ENCODE measurements at places on chromosomes 1 and 21.

DNA sequence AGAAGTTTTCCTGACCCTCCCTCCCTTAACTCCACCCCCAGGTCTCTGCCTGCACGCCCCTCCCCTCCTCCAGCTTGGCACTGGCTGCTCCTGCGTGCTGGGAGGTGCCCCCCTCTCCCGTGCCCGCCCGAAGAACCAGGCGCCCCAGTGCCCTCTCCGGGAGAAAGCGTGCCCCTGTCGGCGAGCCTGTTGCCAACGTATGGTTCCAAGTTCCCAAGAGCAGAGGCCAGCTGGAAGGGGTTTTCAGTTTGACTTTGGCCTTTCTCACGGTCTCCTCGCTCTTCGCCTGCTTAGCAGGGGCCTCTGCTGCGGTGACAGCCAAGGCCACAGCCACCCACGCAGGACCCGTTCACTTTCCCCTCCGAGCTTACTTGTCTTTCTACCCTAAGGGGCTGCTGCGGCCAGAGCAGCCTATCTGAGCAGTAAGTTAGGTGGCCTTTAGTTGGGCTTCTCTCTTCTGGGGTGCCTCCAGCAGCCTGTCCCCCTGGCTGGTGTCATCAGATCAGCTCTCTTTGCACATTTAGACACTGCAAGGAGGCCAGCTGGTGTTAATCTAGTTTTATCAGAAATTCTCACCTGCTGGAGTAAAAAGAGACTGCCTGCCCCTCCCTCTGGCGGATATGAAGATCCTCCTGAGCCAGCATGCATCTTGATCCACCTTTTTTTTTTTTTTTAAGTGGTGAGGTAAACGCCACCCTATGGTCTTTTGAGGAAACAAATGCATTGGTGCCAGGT is 1.5 kb downstream of the STUM start:
- peak; percentile 6 for DNase-seq

GRCh38 chr1:115138271-115138670 is 49.0 kb upstream of the TSPAN2 start:
- no peak for DNase-seq

- peak; percentile 3 for DNase-seq
Measured at GRCh38 chr1:205396967-205397616, 24.8 kb downstream of the LEMD1 start.

DNA sequence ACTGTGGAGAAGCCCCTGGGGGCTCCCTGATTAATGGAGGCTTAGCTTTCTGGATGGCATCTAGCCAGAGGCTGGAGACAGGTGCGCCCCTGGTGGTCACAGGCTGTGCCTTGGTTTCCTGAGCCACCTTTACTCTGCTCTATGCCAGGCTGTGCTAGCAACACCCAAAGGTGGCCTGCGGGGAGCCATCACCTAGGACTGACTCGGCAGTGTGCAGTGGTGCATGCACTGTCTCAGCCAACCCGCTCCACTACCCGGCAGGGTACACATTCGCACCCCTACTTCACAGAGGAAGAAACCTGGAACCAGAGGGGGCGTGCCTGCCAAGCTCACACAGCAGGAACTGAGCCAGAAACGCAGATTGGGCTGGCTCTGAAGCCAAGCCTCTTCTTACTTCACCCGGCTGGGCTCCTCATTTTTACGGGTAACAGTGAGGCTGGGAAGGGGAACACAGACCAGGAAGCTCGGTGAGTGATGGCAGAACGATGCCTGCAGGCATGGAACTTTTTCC is 24.8 kb downstream of the PCSK9 start:
- no peak for DNase-seq

DNA sequence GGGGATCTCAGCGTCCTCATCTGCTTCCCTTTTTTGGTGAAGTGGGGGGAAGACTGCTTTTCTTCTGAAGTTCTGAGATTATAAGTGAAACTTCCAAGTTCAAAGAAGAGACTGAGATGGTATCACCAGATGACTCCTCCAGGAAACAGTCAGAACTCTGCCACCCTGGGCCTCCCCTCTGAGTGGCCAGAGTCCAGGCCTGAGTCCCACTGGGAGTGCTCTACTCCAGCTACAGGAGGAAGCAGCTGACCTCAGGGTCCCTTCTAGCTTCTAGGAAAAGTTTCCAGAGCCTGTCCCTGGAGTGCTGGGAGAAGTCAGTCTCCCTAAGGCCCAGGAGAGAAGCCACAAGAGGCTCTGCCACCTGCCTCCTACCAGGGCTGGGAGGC is 104.7 kb downstream of the CASZ1 start:
- no peak for DNase-seq

DNA sequence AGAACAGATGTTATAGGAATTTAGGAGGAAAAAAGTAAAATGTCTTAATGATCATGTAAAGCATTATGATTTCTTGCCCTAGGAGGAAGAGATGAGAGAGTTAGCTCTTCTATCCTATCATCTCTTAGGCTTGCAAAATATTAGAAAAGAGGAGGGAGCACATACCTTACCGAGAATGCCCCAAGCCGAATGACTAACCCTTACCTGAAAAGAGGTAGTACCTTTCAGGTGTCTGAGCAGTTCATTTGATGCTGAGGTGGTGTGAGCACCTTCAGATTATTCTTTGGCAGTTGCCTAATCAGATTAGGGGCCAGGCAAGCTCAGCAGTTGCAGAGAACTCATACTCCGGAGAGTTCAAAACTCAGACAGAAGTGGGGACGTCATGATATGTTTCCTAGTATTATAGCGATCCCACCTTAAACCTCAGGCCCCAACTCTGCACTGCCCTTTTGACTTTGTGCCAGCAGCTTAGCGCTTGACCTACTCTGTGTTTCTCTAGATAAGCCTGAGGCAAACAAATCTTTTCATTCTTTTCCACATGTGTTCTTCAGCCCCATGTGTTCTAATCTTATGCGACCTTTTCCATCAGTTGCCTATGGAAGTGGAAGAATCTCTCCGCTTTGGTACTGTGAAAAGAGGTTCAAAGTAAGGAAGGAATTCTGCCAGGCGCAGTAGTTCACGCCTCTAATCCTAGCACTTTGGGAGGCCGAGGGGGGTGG is 52.5 kb downstream of the ATP2B4 start:
- DNase-seq, result no peak

GRCh38 chr21:39221282-39221996 is 38.2 kb upstream of the PSMG1 start:
- DNase-seq, result no peak

DNA sequence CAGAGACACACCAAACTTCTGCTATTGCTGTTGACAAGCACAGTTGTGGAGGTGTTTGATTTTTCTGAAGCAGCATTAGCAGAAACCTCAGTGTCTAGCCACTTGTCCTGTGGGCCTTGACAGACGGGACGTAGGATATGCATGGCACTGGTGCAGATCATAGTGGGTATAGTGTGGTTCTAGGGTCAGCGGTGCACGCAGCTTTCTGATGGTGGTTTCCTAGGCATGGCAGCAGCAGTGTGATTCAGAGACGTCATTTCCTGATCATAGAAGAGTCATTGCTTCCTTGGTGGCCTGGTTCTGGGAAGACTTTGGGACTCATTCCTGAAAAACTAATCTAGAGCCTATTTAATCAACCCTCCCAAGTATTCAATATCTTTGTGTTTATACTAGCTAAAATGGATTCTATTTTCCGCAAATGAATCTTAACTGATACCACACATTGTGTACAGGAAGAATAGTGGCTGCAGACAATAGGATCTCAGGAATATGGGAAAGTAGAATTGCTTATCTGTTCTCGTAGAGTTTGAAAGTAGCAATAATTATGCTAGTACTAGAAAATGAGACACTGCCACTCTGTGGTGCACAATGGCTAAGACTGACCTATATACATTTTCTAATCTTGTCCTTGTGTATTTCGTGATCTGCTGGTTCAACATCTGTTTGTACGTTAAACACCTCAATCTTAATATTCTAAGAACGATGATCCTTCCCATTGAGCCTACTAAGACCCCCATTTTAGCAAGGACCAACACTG is 2.8 kb upstream of the USP1 start:
- no peak for DNase-seq

- DNase-seq, result no peak
Measured at GRCh38 chr1:96475903-96476302, 245.7 kb upstream of the PTBP2 start.

DNA sequence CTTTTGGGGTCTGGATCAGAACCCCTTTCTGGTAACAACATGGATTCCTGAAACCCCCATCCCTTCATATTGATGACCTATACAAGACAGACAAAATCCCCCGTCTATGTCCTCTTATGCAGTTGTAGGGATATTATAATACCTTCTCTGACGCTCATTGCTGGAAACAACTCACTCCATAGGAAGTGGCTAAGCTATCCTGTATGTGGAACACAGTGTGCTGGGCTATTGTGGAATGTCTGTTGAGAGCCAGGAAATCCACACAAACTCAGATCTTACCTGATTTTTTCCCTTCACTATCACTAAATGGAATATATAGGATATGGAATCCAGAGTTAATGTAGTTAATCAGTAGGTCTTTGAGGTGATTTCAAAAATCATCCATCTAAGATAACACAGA is 17.7 kb upstream of the PIK3R3 start:
- no peak for DNase-seq

DNA sequence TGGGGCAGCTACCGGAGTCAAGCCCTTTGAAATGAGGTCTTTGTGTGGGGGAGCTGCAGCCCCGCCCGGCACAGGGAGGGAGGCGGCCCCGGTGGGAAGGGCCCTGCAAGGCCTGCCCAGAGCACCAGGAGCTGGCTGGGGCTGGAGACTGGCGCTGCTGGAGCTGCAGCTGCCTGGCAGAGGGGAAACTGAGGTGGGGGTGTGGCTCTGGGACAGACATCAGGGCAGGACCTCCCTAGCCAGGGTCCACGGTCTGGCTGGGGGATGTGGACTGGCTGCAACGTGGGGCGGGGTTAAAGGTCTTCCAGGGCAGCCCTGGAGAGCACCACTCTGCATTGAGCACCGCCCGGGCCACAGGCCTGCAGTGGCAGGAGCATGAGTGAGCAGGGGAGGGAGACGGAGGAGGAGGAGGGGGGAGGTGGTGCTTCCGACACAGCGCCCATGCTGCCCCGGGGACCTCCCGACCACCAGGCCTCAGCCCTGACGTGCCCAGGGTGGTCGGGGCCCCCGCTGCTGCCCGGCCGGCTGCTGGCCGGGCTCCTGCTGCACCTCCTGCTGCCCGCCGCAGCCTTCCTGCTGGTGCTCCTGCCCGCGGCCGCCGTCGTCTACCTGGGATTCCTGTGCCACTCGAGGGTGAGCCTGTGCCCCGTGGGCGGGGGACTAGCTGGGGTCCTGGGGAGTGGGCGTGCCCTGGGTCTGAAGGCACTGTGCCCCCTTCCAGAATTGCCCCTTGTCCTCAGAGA is 4.8 kb upstream of the ANKRD65 start:
- no peak for DNase-seq

DNA sequence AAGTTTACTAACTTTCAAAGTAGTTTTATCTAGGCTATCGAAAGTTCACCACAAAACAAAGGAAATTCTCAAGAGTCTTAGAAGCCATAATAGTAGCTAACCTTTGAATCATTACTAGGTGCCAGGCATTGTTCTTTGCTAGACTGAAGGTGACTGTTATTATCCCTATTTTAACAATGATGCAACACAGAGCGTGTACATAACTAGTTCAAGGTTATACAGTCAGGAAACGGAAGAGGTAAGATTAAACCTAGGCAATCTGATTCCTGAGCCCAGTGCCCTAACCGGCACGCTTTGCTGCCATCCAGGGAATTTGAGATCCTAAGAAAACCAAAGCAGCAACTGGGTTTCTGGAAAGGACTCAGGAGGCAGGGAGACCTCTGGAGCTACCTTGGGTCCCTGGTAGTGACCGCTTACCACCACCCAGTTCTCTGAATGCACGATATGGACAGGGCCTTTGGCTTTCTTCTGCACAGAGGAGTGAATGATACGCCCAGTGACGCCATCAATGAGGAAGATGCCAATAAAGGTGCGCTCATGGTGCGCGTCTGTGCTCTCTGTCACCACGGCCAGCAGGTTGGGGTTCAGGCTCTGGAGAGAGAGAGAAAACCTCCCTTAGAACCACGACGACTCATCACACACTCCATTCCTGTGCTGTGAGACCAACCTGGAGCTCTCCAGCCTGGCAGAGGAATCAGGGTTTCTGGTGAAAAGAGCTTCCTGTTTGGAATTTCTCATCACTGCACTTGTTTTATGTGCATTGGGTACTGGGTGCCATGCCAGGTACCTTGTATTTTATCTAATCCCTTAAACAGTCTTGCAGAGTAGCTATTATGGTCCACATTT is 13.1 kb upstream of the UBR4 start:
- DNase-seq, result no peak

DNA sequence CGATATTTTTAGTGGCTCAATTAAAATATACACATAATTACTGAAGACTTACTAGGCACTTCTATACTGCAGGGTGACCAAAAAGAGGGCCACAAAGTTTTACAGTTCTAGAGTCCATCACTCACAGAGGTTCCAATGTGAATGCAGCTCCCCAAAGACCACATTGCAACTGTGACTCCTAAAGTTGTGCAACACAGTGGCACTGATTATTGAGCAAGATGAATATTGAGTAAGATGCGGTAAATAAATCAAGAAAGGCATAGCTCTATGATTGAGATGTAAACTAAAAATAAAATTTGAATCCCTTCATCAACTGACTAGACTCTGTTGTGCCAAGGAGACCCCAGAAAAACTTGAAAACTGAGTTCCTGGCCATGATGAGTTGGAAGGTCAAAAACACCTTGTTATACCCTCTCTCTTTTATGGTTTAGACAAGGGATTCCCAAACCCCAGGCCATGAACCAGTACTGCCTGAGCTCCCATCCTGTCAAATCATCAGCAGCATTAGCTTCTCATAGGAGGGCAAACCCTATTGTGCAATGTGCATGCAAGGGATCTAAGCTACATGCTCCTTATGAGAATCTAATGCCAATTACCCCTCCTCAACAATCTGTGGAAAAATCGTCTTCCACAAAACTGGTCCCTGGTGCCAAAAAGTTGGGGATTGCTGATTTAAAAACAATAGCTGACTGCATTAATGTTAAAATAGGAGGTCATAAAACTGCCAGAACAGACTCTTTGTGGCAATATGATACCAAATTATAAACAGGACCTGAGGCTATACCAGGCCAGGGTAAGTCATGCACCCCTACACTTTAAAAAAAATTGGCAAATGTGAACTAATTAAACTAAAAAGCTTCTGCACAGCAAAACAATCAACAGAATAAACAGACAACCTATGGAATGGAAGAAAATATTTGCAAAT is 94.3 kb downstream of the ADGRL4 start:
- no peak for DNase-seq

GRCh38 chr1:193794239-193794638 is 607.8 kb upstream of the B3GALT2 start:
- no peak for DNase-seq

DNA sequence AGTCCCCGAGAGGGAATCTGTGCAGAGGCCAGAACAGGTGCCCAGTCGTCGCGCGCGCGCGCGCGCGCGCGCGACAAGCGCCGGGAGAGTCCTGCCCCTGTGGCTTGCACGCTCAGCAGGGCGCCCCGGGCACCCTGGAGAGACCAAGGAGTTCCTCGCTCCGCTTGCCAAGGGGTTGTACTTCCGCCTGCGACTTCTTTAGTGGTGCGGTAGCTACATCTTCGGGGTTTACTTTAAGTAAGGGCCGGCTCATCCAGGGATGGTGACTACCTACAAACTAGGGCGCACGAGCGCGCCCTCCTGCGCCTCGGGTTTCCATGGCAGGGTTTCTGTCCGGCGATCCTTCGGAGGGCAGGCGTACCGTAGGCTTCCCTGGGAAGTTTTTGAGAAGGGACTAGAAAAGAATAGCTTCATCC is 1.4 kb downstream of the LHX4 start:
- no peak for DNase-seq

All from activated CD4-positive, alpha-beta T cell treated with anti-CD3 and anti-CD28 coated beads for 24 hours (primary cell).